EL (cell line): ENCODE measurements at places on chromosomes 5 and 9.

GRCh38 chr9:103399535-103399934, 404.4 kb downstream of the CYLC2 start:
- DNase-seq: no peak

DNA sequence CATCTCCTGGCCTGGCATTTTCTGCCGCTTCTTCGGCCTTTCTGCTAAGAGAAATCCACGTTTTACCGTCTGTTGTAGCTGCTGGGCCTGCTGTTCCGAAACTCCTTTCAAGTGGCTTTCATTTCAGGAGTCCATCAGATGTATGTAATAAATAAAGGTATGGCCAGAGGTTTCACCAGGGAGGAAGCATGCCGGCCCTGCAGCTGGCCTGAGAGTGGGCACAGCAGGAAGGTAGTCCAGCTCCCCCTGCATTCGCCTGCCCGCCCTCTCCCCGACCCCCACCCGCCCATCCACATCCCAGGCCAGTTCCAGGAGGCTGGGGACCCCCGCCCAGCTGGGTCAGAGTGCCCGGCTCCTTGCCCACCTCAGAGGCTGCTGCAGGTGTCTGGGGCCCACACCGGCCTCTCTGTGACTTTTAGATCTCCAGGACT, 46.4 kb upstream of the EXOC3 start:
- DNase-seq: no peak

GRCh38 chr9:69326261-69326660, 1.2 kb downstream of the ENTREP1 start:
- no peak for DNase-seq

- no peak for DNase-seq
Measured at GRCh38 chr9:36870960-36871359, 163.1 kb downstream of the PAX5 start.

- no peak for DNase-seq
Measured at GRCh38 chr9:93622691-93623090, 46.3 kb downstream of the PHF2 start.
